ENCODE measurements at places on chromosomes 3 and 15. TPM values are rescaled to one million over a fixed set of nuclear protein-coding genes. Genes with fewer than 3 reads are reported as not detected.

GRCh38 chr15:35565901-35566300 is 19.9 kb upstream of the DPH6 start:
- DNase-seq, result no peak
- no peaks in the 10 kb centered on the region for H3K4me1 ChIP-seq
- H3K4me3 ChIP-seq, result no peak overlapping the region
- no peak overlapping the region for H3K27ac ChIP-seq
- H3K36me3 ChIP-seq, result no peaks in the 10 kb centered on the region

DNA sequence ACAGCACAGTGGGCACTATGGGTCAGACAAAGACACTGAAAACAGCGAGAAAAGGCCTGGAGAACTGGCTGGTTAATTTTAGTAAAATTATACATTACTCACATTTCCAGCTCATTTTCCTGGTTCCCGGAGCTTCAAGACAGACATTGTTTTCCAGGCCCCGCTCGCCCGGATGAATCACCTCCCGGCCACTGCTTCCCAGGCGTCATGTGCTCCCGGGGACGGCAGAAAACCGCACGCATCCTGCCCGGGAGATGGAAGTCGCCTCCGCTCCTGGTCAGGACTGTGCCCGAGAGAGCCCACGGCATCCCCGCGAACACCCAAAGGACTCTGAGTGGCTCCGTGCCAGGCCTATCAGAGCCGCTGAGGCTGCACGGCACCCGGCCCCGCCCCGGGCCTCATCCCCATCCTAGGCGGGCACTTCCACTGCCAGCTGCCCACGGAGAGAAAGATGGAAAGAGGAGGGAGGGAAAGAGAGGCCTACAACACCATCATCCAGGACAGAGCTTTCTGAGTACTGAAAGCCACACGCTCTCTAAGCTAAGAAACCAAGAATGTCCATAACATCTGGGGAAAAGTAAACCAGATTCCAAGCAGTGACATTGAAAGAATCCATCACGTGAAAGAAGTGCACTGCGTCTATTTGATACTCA is 75.1 kb downstream of the VGLL4 start:
- peak overlapping the region; percentile 75 for H3K27ac ChIP-seq
- H3K36me3 ChIP-seq, result no peaks in the 10 kb centered on the region
- no peaks in the 10 kb centered on the region for H3K4me1 ChIP-seq
- no peak overlapping the region for H3K4me3 ChIP-seq
- H3K27me3 ChIP-seq, result no peaks in the 10 kb centered on the region

DNA sequence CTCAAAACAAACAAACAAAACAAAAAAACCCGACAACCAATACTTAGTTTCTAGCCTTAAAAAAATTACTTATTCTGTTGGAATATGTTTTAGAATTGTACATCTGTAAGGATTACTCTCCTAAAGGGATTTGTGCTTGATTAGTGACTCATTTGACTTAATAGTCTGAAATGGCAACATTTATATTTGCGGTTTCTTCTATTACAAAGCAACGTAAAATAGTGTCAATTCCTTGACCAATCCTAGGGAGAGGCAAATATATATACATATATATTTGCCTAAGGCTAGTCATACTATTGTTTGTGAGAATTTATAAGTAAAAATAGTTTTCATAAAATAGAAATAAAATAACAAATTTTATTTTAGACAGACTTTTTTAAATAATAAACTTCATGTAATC is 39.7 kb downstream of the C3orf62 start:
- H3K4me1 ChIP-seq, result no peaks in the 10 kb centered on the region
- no peak overlapping the region for H3K27ac ChIP-seq
- no peaks in the 10 kb centered on the region for H3K36me3 ChIP-seq
- no peaks in the 10 kb centered on the region for H3K27me3 ChIP-seq
- DNase-seq, result no peak

- no peak overlapping the region for H3K27ac ChIP-seq
- no peak for DNase-seq
- no peak overlapping the region for H3K4me3 ChIP-seq
- H3K36me3 ChIP-seq, result no peaks in the 10 kb centered on the region
- no peaks in the 10 kb centered on the region for H3K4me1 ChIP-seq
Measured at GRCh38 chr3:25689226-25689625, 24.5 kb upstream of the TOP2B start.

SMCO1 gene
- not detected for total RNA-seq

DNA sequence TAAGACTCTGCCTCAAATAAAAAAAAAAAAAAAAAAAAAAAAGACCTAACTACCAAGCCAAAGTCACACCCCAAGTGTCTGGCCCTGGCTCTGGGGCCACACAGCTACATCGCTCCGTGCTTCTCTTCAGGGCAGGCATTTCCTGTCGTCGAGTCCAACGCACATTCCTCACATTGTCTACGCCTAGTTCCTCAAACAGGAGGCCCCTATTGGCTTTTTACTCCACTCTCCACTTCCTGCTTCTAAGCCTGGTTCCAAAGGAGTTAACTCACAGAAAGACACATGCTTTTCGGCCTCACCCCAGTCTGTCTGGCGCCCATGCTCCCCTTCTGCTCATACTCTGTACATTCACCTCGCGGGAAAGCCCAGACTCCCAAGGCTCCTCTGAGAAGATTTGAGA is 28.8 kb downstream of the KNG1 start:
- no peak for DNase-seq
- H3K27me3 ChIP-seq, result no peaks in the 10 kb centered on the region
- H3K27ac ChIP-seq, result no peak overlapping the region
- no peak overlapping the region for H3K4me3 ChIP-seq

- H3K4me1 ChIP-seq, result peaks cover 27% of the 10 kb centered on the region
- H3K4me3 ChIP-seq, result no peak overlapping the region
- no peaks in the 10 kb centered on the region for H3K36me3 ChIP-seq
- H3K27ac ChIP-seq, result no peak overlapping the region
- no peaks in the 10 kb centered on the region for H3K27me3 ChIP-seq
Measured at GRCh38 chr3:58058361-58059263, 50.4 kb downstream of the FLNB start.

BHLHE40 gene
- 66.7 TPM for total RNA-seq

SERPINI2 gene
- 444 TPM for total RNA-seq

SEMA6D gene
- total RNA-seq, result 6.0 TPM

- peaks cover 27% of the 10 kb centered on the region for H3K4me1 ChIP-seq
- no peak overlapping the region for H3K27ac ChIP-seq
- H3K36me3 ChIP-seq, result no peaks in the 10 kb centered on the region
- H3K27me3 ChIP-seq, result no peaks in the 10 kb centered on the region
- no peak for DNase-seq
Measured at GRCh38 chr15:85009435-85009834, 27.8 kb downstream of the PDE8A start.

DYNLT2B gene
- total RNA-seq, result 2.2 TPM

- no peak overlapping the region for H3K4me3 ChIP-seq
- no peak for DNase-seq
- no peaks in the 10 kb centered on the region for H3K36me3 ChIP-seq
- H3K27ac ChIP-seq, result no peak overlapping the region
- H3K4me1 ChIP-seq, result peaks cover 20% of the 10 kb centered on the region
- H3K27me3 ChIP-seq, result no peaks in the 10 kb centered on the region
Measured at GRCh38 chr3:47152578-47152977, 11.3 kb downstream of the SETD2 start.

- no peaks in the 10 kb centered on the region for H3K27me3 ChIP-seq
- H3K27ac ChIP-seq, result no peak overlapping the region
- no peaks in the 10 kb centered on the region for H3K4me1 ChIP-seq
- no peak overlapping the region for H3K4me3 ChIP-seq
- DNase-seq, result no peak
- no peaks in the 10 kb centered on the region for H3K36me3 ChIP-seq
Measured at GRCh38 chr3:94429517-94429916, 366.7 kb downstream of the NSUN3 start.

DNA sequence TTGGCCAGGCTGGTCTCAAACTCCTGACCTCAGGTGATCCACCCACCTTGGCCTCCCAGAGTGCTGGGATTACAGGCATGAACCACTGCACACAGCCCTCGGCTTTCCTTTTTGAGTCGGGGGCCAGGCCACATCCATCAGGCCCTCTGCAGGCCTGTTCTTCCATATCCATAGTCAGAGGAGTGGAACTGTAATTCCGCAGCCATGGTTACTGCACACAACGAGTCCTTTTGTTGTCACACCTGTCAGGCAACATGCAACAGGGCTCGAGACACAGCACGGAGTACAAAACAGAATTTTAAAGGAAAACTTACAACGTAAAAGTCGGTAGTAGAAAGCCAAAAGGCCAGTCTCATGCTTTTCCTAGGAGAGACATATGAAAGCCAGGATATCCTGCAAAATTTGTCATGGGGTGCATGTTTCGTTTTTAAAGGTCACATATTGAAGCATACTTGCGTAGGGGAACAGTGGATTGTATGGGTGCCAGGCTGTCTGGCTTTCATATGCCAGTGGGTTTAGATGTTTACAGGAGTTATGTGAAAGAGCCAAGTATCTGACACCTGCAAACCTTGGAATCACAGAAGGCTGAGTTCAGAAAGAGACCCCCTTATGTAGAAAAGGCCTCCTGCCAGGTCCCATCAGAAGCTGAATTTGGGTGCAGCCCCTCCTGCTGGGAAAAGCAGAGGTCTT is 63.2 kb upstream of the LPP start:
- no peak overlapping the region for H3K4me3 ChIP-seq
- H3K27ac ChIP-seq, result no peak overlapping the region
- H3K27me3 ChIP-seq, result no peaks in the 10 kb centered on the region
- H3K36me3 ChIP-seq, result no peaks in the 10 kb centered on the region

DNA sequence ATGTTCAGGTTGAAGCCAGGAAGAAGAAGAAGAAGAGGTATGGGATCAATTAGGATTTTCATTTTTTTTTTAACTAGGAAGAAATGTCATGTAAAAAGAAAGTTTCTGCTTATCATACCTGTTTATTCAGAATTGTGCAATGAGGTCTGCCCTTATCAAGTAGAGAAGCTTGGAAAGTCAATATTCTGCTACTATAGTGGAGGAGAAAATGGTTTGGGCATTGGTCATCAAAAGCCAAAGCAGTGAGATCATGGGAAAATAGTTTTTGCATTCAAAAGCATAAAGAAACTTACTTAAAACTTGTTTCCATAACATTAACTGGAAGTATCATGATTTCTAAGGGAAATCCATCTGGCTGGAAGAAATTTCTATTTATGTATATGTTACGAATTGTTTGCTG is 1239.2 kb downstream of the NSUN3 start:
- no peaks in the 10 kb centered on the region for H3K4me1 ChIP-seq
- no peaks in the 10 kb centered on the region for H3K27me3 ChIP-seq
- DNase-seq, result no peak
- H3K4me3 ChIP-seq, result no peak overlapping the region
- H3K36me3 ChIP-seq, result no peaks in the 10 kb centered on the region
- peak overlapping the region; percentile 36 for H3K27ac ChIP-seq

TTLL13 gene
- 0.46 TPM for total RNA-seq

DNA sequence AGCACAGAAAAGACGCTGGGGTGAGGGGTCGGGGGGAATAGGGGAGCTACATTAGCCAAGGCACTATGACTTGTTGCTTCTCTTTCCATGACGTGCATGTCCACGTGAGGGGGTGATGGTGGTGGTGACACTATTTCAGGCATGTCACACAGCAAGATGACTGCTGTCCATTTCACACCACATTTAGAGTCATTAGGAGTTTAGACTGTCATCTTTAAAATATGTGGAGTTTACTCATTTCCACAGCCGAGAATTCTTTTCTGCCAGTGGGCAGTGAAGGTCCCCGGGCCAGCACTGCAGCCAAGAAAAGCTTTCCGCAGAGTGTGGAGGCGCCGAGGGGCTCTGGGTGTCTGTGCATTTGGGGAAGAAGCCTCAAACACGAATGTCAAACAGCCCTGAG is 954 bp upstream of the DGKG start:
- DNase-seq, result no peak
- no peak overlapping the region for H3K27ac ChIP-seq
- H3K4me3 ChIP-seq, result no peak overlapping the region

- H3K4me1 ChIP-seq, result no peaks in the 10 kb centered on the region
- DNase-seq, result no peak
- H3K27me3 ChIP-seq, result no peaks in the 10 kb centered on the region
- no peak overlapping the region for H3K27ac ChIP-seq
Measured at GRCh38 chr3:62604298-62604697, 230.9 kb upstream of the FEZF2 start.

DNA sequence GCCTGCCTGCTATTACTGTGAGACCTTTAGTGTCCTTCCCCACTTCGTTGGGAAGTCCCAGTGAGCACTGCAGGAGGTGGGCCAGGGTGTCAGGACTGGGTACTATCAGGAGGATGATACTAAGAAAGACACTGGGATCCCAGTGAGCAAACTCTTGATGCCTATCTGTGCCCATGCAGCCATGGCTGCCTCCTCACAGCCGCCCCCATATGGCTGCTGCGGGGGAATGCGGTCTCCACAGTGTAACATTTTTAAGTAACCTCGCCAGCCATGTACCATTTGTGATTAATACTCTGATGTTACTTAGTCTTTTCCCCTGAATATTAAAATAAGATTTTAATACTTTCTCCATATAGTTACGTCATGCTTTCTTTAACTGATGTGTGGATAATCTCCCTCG is 312.2 kb downstream of the RYR3 start:
- no peaks in the 10 kb centered on the region for H3K27me3 ChIP-seq
- H3K4me3 ChIP-seq, result no peak overlapping the region
- H3K36me3 ChIP-seq, result no peaks in the 10 kb centered on the region
- no peaks in the 10 kb centered on the region for H3K4me1 ChIP-seq

- no peak overlapping the region for H3K27ac ChIP-seq
- no peaks in the 10 kb centered on the region for H3K27me3 ChIP-seq
- H3K4me1 ChIP-seq, result no peaks in the 10 kb centered on the region
- no peaks in the 10 kb centered on the region for H3K36me3 ChIP-seq
Measured at GRCh38 chr3:193737191-193737751, 144.3 kb downstream of the OPA1 start.

PIERCE2 gene
- 5.6 TPM for total RNA-seq

CCDC33 gene
- total RNA-seq, result not detected

GRCh38 chr3:122493296-122493695 is 21.4 kb downstream of the KPNA1 start:
- DNase-seq, result no peak
- H3K4me1 ChIP-seq, result no peaks in the 10 kb centered on the region

GRCh38 chr3:69126999-69127398 is 4.6 kb upstream of the LMOD3 start:
- H3K27me3 ChIP-seq, result no peaks in the 10 kb centered on the region
- no peak for DNase-seq
- no peaks in the 10 kb centered on the region for H3K36me3 ChIP-seq

CCR1 gene
- total RNA-seq, result 2.1 TPM

C3orf22 gene
- total RNA-seq, result not detected

- H3K27me3 ChIP-seq, result no peaks in the 10 kb centered on the region
- no peaks in the 10 kb centered on the region for H3K36me3 ChIP-seq
- no peaks in the 10 kb centered on the region for H3K4me1 ChIP-seq
- H3K4me3 ChIP-seq, result no peak overlapping the region
- no peak for DNase-seq
Measured at GRCh38 chr3:106850437-106850836, 526.8 kb upstream of the CCDC54 start.
